H7 (cell line): ENCODE measurements at places on chromosomes 16 and 17.

DNA sequence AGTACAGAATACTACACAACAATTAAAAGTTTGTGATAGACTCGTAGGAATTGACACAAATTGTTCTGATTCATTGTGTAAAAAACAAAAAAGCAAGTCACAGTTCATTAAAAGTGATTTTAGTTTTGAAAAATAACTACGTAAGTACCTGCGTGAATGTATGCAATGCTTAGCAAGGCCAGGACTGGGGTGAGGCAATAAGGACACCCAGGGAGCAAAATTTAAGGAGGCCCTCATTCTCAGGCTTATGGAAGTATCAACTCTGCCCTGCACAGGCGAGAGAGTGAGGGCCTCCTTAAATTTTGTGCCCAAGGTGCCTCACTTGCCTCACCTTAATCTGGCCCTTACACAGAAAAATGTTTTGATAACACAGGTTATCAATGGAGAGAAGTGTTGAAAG is 31.4 kb downstream of the NOG start:
- DNase-seq, result peak; percentile 41

- no peak for DNase-seq
These were observed 154.3 kb upstream of the MED13 start for GRCh38 chr17:62219221-62219899.

- no peak for DNase-seq
These were observed 3.2 kb upstream of the PER1 start for GRCh38 chr17:8155231-8155995.

GRCh38 chr16:47965439-47965838 is 190.4 kb downstream of the ABCC12 start:
- peak; percentile 60 for DNase-seq

DNA sequence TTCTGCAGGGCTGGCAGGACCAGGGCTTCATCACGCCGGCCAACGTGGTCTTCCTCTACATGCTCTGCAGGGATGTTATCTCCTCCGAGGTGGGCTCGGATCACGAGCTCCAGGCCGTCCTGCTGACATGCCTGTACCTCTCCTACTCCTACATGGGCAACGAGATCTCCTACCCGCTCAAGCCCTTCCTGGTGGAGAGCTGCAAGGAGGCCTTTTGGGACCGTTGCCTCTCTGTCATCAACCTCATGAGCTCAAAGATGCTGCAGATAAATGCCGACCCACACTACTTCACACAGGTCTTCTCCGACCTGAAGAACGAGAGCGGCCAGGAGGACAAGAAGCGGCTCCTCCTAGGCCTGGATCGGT is 1.4 kb downstream of the CDK5R1 start:
- no peak for DNase-seq

DNA sequence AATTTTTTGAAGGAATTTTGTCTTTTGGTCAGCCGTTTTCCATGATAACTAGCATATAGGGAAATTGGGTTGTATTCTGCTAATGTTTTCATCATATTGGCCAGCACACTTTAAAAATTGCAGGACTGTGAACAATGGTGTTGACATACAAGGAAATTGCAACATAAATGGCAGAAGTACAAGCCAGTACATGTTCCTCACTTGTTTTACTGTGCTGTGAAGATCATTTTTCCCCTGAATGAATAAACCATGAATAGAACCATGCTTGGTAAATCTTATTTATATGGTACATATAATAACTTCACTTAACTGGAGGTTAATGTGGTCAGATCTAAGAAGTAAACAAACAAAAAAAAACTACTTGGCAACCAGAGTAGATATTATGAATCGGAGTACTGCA is 22.8 kb downstream of the OMG start:
- no peak for DNase-seq

GRCh38 chr17:42879596-42879985 is 21.0 kb upstream of the G6PC1 start:
- DNase-seq, result peak; percentile 42

GRCh38 chr16:11248133-11248532 is 7.9 kb downstream of the SOCS1 start:
- DNase-seq, result no peak

DNA sequence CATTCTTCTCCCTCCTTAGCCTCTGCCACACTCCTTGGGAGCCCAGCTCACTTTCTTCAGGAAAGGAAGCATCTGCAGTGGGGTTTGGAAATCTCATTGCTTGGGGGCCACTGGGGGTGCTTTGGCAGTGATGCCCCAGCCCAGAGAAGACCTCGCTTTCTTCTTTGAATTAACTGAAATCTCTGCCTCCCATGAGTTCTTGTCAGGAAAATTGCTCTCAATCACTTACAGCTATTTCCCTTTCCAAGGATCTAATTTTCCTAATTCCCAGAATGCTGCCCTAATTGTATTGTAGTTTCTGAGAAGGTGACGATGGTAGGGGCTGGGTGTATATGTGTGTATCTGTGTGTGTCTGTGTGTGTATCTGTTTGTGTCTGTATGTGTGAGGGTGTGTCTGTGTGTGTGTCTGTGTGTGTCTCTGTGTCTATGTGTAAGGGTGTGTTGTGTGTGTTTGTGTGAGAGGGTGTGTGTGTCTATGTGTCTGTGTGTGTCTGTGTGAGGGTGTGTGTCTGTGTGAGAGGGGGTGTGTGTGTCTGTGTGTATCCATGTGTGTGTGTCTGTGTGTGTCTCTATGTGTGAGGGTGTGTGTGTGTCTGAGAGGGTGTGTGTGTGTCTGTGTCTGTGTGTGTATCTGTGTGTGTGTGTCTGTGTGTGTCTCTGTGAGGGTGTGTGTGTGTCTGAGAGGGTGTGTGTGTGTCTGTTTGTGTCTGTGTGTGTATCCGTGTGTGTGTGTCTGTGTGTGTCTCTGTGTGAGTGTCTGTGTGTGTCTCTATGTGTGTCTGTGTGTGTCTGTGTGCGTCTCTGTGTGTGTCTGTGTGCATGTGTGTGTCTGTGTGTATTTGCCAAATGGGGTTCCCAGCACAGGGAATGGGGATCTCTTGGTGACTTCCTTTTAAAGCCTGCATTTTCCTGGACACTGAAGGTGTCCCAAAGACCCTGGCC is 83.5 kb upstream of the DNAJA2 start:
- DNase-seq, result no peak

DNA sequence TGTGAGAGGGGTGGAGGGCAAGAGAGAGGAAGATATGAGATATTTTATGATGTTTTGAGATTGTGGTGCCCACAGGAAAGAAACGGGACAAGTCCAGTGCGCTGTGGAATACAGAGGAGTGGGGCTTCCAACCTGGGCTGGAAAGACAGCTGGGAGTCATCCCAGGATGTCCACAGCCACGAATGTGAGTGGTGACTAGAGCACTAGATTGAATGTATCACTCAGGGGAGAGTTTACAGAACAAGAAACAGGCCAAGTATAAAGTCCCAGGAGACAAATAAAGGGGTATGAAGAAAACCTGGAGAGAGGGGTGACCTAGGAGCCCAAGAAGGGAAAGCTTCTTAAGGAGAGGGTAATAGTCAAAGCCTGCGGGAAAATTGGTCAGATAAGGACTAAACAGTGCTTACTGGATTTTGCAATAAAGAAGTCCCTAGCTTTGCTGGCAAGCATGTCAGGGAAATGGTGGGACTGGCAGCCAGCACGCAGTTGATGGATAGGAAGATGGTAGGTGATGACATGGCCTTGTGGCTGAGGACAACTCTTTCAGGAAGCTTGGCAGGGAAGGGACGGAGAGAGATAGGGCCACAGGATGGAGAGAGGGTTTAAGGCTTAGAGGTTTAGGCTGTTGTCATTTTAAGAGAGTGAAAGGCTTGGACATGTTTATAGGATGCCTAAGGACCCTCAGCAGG is 114.5 kb downstream of the AXIN2 start:
- DNase-seq, result no peak

GRCh38 chr17:27294689-27295630 is 1.0 kb downstream of the WSB1 start:
- DNase-seq, result peak; percentile 54

GRCh38 chr17:17539591-17539990 is 43.4 kb upstream of the RASD1 start:
- no peak for DNase-seq

GRCh38 chr17:42819939-42820535 is 4.0 kb downstream of the BECN1 start:
- DNase-seq, result peak; percentile 86

GRCh38 chr16:76943921-76944320 is 247.1 kb upstream of the MON1B start:
- DNase-seq, result no peak

- DNase-seq, result no peak
These were observed 276.6 kb downstream of the CPPED1 start for GRCh38 chr16:12527071-12527470.

DNA sequence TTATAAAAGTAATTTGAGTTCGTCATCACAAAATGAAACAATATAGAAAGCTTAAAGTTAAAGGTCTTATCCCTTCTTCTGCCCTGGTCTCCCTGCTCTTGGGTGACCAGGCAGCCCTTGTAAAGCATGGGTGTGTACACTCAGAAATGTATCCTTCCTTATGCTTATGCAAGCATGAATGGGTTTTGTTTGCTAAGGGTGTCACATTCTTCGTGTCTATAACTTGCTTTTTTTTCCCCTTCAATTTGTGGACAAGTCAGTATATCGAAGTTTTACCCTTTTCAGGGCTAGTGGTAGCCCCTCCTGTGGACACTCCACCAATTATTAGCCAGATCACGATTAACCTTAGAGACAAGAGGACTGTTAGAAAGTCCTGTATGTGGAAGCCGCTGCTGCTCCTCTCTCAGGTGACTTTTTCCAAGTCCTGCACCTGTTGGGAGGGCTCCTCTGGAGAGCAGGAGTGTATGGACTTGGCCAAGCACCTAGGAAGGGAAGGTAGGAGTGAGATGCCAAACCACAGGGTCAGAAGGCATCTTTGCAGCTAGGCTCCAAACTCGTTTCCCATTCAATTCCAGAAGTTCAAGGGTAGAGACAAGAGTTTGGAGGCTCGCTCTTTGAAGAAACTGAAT is 50.9 kb downstream of the LDHD start:
- DNase-seq, result no peak

GRCh38 chr17:57535249-57535966 is 209.7 kb downstream of the CCDC182 start:
- no peak for DNase-seq

GRCh38 chr17:8290043-8290442 is 1.6 kb downstream of the RANGRF start:
- DNase-seq, result no peak

- peak; percentile 98 for DNase-seq
These were observed 12.7 kb upstream of the ALDOA start for GRCh38 chr16:30052671-30053372.

DNA sequence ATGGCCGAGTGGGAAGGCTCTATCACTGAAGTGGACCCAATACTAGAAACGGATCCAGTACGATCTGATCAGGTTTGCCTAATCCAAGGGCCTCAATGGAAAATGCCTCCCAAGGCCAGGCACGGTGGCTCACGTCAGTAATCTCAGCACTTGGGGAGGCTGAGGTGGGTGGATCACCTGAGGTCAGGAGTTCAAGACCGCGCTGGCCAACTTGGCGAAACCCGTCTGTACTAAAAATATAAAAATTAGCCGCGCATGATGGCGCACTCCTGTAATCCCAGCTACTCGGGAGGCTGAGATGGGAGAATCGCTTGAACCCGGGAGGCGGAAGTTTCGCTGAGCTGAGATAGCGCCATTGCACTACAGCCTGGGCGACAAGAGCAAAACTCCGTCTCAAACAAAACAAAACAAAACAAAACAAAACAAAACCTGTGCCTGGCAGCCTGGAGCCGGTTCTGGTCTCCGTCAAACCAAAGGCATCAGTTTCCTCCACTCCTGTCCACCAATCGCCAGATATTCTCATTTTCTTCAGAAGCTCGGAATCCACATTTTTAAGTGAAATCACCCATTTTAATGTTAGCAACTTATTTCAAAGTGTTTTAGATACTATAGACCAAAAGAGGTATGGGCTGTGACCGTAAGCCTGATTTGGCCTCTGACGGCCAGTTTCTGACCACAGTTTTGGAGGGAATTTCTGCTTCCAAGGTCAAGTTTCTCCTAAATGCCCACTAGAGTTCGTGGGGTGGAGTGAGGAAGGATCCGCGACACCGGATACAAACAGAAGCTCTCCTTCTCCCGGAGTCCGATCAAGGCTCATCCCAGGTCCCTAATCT is 664 bp downstream of the NQO1 start:
- no peak for DNase-seq

DNA sequence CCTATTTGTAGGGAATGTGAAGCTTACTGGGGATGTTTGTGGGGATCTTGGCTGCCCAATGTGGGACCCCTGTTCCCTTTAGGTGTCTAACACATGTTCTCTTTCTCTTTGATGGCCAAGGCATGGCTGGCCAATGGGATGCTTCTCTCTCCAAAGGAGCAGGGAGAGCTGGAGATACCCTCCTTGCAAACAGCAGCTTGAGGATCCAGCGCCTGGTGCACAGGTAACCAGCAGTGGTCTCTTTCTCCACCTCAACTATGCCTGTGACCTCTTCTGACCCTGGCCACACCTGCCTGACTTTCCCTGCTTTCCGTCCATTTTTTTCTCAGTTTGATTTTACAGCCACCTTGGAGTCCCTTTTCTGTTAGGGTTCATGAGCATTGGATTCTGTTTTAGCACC is 16.8 kb upstream of the NKD1 start:
- no peak for DNase-seq

DNA sequence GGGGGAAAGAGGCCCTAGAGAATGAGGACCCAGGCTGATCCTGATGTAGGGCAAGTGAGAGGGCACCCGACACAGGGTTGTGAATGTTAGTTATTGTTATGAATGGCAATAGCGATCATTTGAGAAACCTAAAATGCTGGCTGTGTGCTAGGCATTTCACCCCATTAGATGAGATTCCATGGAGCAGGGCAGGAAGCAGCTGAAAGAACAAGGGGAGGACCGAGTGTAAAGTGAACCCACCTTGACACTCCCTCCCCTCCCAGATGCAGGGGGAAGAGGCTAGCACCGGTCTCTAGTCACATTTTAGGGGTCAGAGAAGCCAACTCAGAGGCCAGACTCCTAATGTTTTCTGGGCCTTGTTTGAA is 553 bp upstream of the CORO6 start:
- peak; percentile 62 for DNase-seq

- DNase-seq, result no peak
These were observed 24.0 kb upstream of the ALKBH5 start for GRCh38 chr17:18159551-18160120.

- DNase-seq, result peak; percentile 12
These were observed 66.4 kb downstream of the NXN start for GRCh38 chr17:913207-913606.

GRCh38 chr16:79943736-79944135 is 343.2 kb upstream of the MAF start:
- no peak for DNase-seq

GRCh38 chr16:50227120-50227519 is 39.2 kb upstream of the ADCY7 start:
- DNase-seq, result no peak

- DNase-seq, result no peak
These were observed 40.2 kb upstream of the PLCG2 start for GRCh38 chr16:81738783-81739496.

- DNase-seq, result peak; percentile 76
These were observed 355.8 kb downstream of the SOX9 start for GRCh38 chr17:72476575-72476986.

DNA sequence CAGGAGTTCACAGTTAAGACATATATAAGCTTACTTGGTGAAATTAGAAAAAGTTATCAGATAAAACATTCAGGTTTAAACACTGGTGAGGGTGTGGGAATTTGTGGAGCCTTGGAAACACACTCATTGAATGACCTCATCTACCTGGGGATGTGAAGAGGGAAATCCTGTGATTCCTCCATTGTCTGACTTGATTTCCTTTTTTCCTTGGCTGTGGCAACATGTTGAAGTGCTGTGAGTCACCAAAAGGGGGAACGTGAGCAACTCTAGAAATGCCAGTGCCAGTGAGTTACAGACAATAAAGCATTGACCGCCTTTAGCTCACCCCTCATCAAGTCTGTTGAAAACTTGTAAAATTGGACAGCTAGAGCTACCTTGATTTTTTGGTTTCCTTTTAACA is 1.8 kb downstream of the HMOX2 start:
- DNase-seq, result peak; percentile 71

- DNase-seq, result no peak
These were observed 10.9 kb downstream of the ADGRG3 start for GRCh38 chr16:57679016-57679415.
